Melanocyte of skin (primary cell): ENCODE measurements at places on chromosomes 16 and 17. TPM values are rescaled to one million over a fixed set of nuclear protein-coding genes. Genes with fewer than 3 reads are reported as not detected.

The TEFM gene
- total RNA-seq = 11.3 and 18.7 TPM in 2 replicates

The ZNF821 gene
- 3.0 and 3.4 TPM in 2 replicates for total RNA-seq

The CCL2 gene
- total RNA-seq = 1.2 and 7.0 TPM in 2 replicates

The HOXB6 gene
- total RNA-seq = not detected in 2 replicates

The C16orf96 gene
- total RNA-seq = under 0.01 TPM in 1 of 2 replicates, not detected in the other

The RGS9 gene
- total RNA-seq = 0.73 and 1.7 TPM in 2 replicates

The NACA2 gene
- total RNA-seq = not detected in 2 replicates

The CLEC18C gene
- total RNA-seq = 0.34 and 0.73 TPM in 2 replicates

The SLC13A2 gene
- not detected in 2 replicates for total RNA-seq

The SP6 gene
- total RNA-seq = not detected in 2 replicates

The SLC35G6 gene
- total RNA-seq = not detected in 2 replicates

The C17orf113 gene
- 0.34 and 0.36 TPM in 2 replicates for total RNA-seq

The NOXO1 gene
- total RNA-seq = 0.31 TPM in 1 of 2 replicates, not detected in the other

The ABCC11 gene
- 0.31 TPM in 1 of 2 replicates, not detected in the other for total RNA-seq

The PDXDC1 gene
- total RNA-seq = 98.8 and 127 TPM in 2 replicates

The SOX8 gene
- total RNA-seq = 1.0 and 10.2 TPM in 2 replicates

The GPR139 gene
- not detected in 2 replicates for total RNA-seq

The SLC16A11 gene
- total RNA-seq = not detected in 2 replicates

The MPHOSPH6 gene
- total RNA-seq = 14.1 and 61.1 TPM in 2 replicates

The TNS4 gene
- not detected in 2 replicates for total RNA-seq
